Activated T-helper 1 cell treated with Interleukin-2 at 50 U/mL for 16 hours (primary cell): ENCODE measurements at places on chromosomes 1 and 21.

- DNase-seq: no peak
Observed at GRCh38 chr1:206751891-206752290, 18.7 kb upstream of the IL19 start.

DNA sequence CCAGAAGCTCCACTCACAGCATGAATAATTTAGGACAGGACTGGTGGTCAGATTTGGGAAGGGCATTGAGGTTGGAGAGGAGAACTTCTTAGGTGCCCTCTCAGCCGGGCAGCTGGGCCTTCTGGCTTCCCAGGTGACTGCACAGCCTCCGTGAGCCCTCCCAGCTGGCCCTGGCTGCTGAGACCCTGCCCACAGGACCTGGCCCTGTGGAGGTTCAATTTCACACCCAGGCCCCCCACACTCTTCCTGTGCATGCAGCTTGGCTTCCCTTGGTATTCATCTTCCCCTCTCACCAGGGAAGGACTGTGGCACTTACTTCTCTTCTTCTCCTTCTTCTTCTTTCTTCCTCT is 50.6 kb downstream of the NDUFS5 start:
- DNase-seq: no peak

DNA sequence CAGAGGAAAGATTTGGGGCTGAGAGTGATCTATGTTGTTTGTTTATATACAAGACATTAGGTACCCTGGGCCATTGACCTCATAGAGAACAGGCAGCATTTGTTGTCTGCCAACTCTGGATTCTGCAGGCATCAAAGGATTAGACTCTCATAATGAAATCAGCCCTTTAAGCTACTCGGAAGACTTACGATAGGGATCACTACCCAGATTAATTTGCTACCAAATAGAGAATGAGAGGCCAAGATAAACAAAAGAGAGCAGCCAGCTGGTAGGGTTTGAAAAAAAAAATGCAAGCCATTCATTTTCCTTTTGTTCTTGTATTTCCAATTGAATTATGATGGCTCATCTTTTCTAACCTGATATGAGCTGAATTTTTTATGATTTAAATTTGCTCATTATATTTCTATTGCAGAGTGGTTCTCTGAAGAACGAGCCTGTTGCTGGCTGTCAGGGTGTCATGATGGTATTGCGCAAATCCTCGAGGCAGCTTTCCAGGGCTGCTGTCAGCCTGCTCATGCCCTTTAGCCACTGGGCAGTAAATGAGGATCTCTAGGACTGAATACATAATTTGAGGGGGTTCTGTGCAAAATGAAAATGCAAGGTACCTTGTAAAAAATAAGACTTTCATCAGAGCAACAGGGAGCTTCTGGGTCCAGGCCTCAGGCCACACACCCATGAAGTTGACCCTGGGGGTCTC is 116.4 kb upstream of the KCNJ15 start:
- DNase-seq: no peak

GRCh38 chr1:199551967-199552565 is 475.4 kb upstream of the NR5A2 start:
- DNase-seq: no peak

- no peak for DNase-seq
Observed at GRCh38 chr1:8382608-8383505, 64.9 kb downstream of the SLC45A1 start.

DNA sequence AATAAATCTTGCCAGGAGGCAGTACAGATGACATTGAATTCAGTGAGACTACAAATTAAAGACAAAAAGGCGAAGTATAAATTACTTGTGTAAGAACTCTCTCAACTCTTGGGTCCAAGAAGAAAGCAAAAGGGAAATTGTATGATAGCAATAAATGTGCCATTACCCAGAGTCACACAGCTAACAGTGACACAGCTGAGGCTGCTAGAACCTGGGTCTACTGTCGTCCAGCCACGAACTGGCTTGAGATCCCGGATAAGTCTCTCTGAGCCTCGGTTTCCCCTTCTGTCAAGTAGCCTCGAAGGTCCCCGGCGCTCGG is 362 bp upstream of the ROR1 start:
- no peak for DNase-seq

GRCh38 chr1:65979136-65980044 is 186.7 kb downstream of the PDE4B start:
- DNase-seq: no peak

DNA sequence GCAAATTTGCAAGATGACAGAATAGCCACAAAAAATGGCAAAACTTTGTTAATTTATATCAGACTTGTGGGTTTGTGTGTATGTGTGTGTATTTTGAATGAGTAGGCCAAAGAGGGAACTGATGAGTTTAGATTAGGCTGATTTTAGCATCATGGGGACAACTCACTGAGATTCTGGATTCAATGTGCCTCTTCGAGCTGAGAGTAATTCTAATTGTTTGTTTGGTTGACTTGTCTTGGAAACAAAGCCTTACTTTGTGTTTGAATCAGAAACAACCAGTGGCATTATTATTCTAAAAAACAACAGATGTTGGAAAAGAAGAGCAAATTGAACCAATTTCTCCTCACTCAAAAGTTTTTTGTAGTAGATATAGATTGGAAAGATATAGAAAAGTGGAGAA is 40.5 kb upstream of the C21orf91 start:
- no peak for DNase-seq

DNA sequence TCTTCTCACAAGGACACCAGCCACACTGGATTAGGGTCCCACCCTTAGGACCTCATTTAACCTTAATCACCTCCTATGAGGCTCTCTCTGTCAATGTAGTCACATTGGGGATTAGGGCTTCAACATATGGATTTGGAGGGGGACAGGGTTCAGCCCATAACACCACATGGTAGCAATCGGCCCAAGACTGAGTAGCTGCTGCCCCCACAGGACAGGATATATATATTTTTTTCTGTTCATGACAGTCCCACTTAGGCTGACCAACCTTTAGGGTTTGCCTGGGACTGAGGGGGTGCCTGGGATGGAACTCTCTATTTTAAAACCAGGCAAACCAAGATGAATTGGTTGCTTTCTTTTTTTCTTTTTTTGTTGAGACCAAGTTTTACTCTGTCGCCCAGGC is 8.2 kb upstream of the ACTL8 start:
- DNase-seq: no peak

DNA sequence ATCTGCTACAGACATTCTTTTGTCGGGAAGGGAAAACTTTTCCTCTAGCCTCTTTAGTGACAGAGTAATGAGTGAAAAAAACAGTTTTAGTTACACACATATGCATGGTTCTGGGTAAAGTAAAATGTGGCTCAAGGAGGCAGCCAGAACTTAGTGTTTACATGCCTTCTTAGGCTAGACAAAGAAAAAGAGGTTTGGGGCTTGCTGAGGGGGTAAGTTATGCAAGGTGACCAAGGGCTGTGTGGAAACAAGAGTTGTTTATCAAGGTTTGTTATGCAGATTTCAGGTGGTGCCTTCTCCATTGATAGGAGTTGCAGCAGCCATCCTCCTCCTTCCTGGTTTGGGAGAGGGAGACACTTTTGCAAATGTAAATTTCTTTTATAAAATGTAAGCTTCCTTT is 66.5 kb upstream of the RAB3GAP2 start:
- DNase-seq: no peak

- DNase-seq: no peak
Observed at GRCh38 chr1:247576514-247576913, 11.6 kb upstream of the OR2G2 start.

DNA sequence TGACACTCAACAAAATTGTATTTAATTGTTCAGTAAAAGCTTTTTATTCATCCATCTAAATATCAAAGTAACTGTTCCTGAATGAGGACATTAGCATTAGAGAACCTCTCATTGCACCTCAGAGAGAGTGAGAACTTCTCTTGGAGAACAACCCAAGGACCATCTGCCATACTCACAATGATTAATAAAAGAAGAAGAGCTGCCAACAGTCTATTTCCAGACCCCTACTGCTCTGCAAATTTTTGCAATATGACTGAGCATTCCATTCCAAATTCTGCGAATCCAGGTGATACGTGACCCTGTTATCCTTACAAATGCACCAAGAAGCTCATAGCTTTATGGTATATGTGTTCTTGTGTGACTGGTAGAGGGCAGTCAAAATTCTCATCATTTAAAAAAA is 422.5 kb downstream of the NEGR1 start:
- no peak for DNase-seq

DNA sequence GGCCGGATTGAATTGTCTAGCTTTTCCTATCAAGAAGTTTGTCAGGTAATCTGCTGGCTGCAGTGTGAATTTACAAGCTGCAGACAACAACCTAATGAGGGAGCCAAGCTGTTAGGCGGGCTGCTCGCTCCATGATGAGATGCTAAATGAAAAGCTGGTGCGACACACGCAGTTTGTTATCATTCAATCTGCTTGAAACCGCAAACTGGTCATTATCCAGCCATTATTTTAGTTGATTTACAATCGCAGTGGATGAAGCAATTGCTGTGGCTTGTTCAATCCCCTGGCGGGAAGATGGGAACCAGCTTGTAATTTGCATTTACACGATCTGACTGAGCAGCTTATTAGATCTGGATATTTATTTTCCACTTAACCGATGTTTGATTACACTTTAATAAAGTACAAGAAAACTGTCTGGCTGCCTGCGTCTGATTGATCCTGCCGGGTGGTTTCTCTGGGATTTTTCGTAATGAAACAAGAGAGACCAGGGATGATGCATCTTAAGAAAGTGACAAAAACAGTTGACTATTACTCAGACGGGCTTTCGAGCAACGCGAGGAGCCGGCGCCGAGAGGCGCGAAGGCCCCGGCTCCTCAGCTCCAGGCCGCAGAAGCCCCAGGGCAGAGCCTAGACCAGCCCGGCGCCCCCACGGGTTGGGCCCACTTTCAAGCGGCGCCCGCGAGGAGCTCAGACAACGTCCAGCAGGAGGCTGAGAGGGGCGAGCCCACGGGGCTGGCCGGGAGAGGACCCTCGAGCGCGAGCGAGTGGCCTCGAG is 118.0 kb upstream of the BARHL2 start:
- DNase-seq: no peak

DNA sequence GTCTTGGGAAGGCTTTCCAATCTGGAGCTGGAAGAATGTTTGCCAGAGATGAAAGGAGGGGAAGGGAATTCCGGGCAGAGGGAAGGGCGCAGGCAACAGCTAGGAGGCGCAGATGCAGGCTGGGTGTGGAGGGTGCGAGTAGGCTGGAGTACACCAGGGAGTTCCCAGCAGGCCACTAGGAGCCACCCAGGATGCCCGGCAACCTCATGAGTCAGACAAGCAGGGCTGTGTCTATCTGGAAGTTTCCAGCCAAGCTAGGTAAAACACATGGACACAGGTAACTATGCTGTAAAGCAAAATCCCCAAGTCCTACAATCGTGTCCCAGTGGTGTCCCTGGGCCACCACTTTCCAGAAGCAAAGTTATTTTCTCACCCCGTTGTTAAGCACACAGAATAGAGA is 990 bp upstream of the NBL1 start:
- no peak for DNase-seq

- no peak for DNase-seq
Observed at GRCh38 chr1:25031601-25031965, 101.5 kb upstream of the RUNX3 start.

DNA sequence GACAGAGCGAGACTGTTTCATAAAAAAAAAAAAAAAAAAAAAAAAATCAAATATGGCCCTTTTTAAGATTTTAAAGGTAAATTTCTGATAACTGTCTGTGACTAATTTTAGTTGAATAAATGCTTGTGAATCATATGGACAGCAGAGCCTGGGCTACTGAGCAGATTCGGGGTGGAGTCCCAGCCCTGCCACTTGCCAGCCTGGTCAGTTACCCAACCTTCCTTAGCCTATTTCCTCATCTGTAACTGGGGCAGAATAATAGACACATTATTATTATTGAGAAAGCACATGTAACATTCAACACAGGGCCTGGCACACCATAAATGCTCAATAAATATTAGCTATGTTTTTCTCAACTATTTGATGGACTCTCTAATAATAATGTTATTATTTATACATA is 11.2 kb upstream of the H3-3A start:
- DNase-seq: no peak

- no peak for DNase-seq
Observed at GRCh38 chr1:189269011-189269410, 1208.7 kb downstream of the BRINP3 start.

DNA sequence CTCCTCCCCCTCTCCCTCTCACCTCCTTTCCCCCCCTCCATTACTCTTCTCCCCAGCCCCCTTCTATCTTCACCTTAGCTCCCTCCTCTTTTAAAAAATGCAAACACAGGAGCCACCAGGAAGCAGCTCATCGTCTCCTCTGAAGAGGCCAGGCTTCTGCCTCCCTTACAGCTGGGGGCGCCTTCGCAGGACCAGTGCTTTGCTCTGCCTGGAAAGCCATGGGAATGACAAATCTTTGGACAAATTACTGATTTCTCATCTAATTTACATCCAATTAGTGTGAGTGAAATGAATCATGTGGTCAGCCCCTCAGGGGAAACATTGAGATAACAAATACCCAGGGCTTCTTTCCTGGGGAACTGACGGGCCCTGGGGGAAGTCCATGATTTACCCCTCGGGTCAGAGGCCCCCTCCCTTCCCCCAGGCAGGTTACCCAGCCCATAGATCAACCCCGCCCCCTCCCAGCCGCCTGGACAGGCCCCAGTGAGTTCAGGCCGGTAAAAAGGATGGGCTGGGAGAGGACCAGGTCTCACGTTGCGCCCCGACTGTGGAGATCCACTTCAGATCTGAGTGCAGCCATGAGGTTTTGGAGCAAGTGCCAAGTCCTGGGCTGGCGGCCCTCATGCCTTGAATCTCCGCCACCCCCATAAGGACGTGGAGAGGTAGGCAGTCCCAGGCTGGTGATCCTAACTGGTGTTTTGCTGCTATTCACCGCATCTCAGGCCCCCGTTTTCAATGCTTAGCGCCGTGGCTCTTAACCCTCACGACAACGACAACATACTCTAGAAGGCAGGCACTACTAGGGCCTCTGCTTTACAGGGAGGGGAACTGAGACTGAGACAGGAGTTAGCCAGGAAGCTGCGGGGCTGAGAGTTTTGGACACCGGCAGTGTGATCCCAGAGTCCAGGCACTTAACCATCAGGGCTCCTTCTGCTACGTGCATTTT is 300.8 kb downstream of the RRAGC start:
- no peak for DNase-seq

DNA sequence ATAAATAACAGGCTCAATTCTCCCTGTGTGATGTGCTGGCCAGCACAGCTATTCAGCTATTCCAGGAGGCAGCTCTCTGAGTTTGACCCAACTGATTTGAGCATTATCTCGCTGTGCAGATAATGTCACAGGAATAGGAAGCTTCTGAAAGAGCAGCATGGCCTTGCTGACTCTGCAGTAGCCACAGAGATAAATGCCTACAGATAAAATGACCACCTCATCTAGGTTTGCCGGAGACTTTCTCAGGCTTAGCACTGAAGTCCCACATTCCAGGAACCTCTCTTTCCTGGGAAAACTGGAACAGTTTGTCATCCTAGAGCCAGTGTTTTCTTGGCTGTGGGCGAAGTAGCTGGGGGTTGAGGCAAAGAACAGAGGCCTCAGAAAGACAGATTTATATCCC is 98.9 kb downstream of the MRPL39 start:
- DNase-seq: no peak
